Nephron progenitor cell (in vitro differentiated cells): ENCODE measurements at places on chromosomes 12 and 14.

DNA sequence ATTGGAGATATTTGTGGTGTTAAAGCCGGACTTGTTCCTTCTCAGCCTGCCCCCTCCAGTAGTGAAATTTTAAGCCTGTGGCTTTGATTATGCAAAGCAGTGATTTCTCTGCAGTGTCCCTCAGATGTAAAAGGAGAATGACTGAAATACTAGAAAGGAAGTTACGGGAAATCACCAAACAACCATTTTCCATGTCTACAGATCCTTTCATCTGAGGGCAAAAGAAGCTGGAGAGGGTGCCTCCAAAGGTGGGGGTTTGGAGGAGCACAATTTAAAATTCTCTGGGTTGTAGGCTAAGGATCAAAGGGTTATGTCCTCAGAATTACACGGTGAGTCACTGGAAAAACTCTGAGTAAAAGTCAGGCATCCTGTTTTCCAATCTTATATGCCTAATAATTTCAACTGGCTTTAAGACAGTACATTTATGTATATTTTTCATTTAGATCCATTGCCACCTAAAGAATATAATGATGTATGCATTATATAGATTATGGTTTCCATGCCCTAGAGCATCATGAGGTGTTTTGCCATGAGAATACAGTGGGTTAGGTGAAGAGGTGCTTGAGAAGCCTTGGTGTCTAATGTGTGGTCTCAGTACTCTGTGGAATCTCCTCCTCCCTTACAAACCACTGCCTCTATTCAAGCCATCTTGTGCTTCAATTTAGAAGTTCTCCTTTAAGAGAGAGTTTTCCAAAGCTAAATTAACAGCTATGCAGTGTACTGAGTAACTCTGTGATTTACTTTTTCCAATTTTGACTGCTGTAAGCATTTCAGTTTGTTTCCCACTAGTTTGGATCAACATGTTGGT lies 362.1 kb downstream of the RAD51B start:
- DNase-seq: no peak
- peak overlapping the region; percentile 72 for H3K27ac ChIP-seq
- no peak overlapping the region for H3K4me3 ChIP-seq
- peaks cover 20% of the 10 kb centered on the region for H3K36me3 ChIP-seq
- H3K27me3 ChIP-seq: no peaks in the 10 kb centered on the region

DNA sequence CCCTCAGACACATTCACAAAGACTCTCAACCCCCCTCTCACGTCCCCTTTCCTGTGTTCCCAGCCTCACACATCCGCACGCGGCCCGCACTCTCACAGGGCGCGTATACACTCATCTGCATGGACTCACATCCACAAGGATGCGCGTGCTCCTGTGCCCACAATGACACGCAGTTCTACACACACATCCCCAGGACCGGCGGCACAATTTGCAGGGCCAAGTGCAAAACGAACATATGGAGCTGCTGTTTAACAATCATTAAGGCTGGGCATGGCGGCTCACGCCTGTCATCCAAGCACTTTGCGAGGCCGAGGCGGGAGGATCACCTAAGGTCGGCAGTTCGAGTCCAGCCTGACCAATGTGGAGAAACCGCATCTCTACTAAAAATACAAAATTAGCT lies 36.4 kb upstream of the EML1 start:
- H3K4me3 ChIP-seq: no peak overlapping the region
- no peaks in the 10 kb centered on the region for H3K36me3 ChIP-seq
- peak overlapping the region; percentile 72 for H3K27ac ChIP-seq
- no peak for DNase-seq
- peaks cover 12% of the 10 kb centered on the region for H3K27me3 ChIP-seq
- peaks cover 56% of the 10 kb centered on the region for H3K4me1 ChIP-seq

GRCh38 chr14:95763875-95764274 lies 50.0 kb upstream of the TCL1A start:
- H3K4me1 ChIP-seq: peaks cover 9% of the 10 kb centered on the region
- no peaks in the 10 kb centered on the region for H3K36me3 ChIP-seq

DNA sequence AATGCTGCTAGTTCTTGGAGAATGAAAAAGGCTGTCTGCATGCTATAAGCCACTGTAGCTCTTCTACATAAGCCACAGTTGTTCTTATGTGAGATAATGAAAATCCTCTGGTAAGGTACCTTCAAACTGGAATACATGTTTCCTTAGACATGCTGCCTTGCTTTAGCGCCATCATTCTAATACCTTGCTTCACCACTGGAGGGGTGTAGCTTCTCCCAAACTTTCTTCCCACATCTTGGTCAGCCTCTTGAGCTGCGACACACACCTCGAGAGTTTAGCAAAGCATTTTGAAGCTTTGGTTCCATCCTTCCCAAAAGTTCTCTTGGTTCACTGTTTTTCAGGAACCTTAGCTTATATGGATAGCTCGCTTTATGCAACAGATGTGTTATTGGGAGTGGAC lies 69.5 kb downstream of the NKX2-1 start:
- H3K27ac ChIP-seq: no peak overlapping the region
- no peak for DNase-seq
- H3K4me1 ChIP-seq: peaks cover 66% of the 10 kb centered on the region
- H3K27me3 ChIP-seq: peaks cover 32% of the 10 kb centered on the region

GRCh38 chr12:67634303-67634761 lies 14.2 kb upstream of the DYRK2 start:
- DNase-seq: no peak
- H3K4me1 ChIP-seq: peaks cover 57% of the 10 kb centered on the region
- H3K27me3 ChIP-seq: peaks cover 9% of the 10 kb centered on the region
- H3K4me3 ChIP-seq: no peak overlapping the region
- no peaks in the 10 kb centered on the region for H3K36me3 ChIP-seq
- no peak overlapping the region for H3K27ac ChIP-seq

DNA sequence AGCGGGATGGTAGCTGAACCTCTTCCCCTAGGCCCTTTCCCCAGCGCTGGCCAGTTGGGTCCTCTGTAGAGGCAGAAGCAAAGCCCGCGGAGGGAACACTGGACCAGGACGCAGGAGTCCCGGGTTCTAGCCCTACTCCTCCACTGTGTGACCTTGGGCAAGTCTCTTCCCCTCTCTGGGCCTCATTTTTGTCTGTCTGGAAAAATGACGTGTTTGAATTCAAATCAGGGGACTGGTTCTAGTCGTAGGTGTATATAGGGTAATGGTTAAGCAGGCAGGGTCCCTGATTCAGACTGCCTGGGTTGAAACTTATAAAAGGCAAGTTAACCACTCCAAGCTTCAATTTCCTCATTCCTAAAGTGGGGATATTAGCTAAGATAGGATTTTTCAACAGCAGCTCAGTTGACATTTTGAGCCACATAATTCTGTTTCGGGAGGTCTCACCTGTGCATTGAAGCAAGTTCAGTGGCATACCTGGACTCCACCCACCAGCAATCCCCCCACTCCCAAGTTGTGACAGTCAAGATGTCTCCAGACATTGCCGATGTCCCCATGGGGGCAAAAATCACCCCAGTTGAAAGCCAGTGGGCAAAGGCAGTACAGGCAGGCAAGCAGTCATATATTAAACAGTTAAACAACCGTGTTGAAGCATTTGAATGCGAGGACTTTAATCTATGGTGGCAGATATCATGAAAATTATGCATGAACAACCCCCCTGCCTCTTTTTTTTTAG lies 899 bp downstream of the TPCN1 start:
- no peak for DNase-seq
- H3K4me3 ChIP-seq: peak overlapping the region; percentile 86
- peaks cover under 1% of the 10 kb centered on the region for H3K27me3 ChIP-seq
- H3K4me1 ChIP-seq: peaks cover 43% of the 10 kb centered on the region

DNA sequence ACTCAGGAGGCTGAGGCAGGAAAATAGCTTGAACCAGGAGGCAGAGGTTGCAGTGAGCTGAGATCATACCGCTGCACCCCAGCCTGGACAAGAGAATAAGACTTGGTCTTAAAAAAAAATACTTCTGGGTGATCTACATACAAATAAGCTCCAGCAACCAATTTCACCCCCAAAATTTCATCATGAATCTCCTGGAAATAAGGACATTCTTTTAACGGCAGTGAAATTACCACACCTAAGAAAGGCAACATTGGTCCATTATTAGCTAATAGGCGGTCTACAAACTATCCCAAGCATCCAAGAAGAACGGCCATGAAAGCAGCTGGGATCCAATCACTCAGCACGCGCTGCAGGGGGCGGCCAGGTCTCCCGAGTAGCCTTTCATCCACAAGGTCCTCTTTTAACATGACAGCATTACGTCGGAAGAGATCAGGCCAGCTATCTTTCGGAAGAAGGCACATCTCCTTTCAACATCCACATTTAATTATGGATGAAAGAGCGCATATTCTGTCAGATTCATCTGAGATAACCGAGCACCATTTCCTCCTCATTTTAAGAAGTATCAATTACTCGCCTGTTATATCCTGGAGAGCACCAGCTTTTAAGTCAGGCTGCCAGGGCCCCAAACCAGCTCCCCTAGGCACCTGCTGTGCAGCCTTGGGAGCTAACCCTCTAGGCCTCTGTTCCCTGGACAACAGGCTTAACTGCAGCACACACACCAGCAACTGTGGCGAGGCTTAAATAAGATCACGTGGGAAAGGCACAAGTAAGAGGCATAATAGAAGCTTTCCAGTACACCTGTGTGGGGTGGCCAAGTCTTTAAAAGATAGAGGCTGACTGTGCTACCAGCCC lies 4.2 kb downstream of the SLC15A4 start:
- peaks cover 43% of the 10 kb centered on the region for H3K4me1 ChIP-seq
- H3K36me3 ChIP-seq: peaks cover 32% of the 10 kb centered on the region
- no peak overlapping the region for H3K4me3 ChIP-seq
- H3K27ac ChIP-seq: no peak overlapping the region
- no peak for DNase-seq

DNA sequence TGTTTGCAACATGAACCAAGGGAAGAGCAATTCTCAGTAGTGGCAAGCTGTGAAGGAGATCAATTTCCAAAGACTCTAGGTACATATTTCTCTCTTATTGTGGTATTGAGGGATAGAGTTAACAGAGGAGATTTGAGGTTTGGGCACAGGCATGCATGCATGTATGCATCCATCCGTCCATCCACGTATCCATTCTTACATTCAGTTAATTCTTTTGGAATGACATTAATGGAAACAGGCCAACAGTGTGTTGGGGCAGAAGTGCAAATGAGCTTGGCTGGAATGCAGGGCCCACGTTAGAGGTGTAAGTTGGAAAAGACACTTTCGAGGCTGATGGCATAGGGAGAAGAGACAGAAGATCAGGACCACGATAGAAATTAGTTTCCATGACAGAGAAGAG lies 216.9 kb upstream of the PELI2 start:
- H3K4me3 ChIP-seq: no peak overlapping the region
- no peak for DNase-seq
- H3K27ac ChIP-seq: no peak overlapping the region
- H3K4me1 ChIP-seq: peaks cover 10% of the 10 kb centered on the region
- H3K27me3 ChIP-seq: no peaks in the 10 kb centered on the region

DNA sequence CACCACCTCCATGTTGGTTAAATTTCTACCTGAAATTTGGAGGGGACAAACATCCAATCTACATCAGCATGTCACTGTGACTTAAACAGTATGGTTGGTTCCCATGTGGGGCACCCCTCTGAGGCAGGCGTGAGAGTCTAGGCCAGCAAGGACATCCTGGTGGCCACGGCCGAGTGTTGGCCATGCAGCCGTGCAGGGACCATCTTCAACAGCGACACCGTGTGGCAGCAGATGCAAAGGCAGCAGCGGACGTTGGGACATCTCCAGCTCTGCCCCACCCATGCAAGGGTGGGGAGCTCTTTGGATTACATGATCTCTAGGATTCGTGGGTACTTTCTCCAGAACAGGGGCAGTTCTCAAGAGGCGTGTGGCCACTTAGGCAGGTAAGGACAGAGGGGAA lies 49.8 kb downstream of the NOC4L start:
- peaks cover 50% of the 10 kb centered on the region for H3K27me3 ChIP-seq
- no peak overlapping the region for H3K27ac ChIP-seq
- H3K36me3 ChIP-seq: peaks cover 4% of the 10 kb centered on the region
- H3K4me3 ChIP-seq: no peak overlapping the region
- H3K4me1 ChIP-seq: peaks cover 24% of the 10 kb centered on the region

DNA sequence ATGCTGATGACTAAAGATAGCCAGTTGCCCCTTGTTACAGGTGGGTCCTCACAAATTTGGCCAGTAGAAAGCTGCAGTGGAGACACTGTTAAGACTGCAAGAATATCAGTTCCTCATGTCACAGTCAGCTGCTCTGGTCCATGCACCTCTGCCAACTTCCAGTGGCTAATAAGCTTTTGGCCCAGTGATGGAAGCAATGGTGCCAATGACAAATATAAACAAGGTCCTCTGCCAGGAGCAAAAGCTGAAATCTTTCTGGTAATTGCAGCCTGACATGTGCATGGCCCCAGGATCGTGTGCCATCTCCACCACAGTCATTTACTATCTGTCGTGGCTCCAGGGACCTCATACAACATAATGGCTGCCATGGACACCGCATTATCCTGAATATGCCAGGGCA lies 85.4 kb upstream of the TMEM260 start:
- DNase-seq: no peak
- H3K36me3 ChIP-seq: no peaks in the 10 kb centered on the region
- no peaks in the 10 kb centered on the region for H3K27me3 ChIP-seq
- peaks cover 11% of the 10 kb centered on the region for H3K4me1 ChIP-seq
- no peak overlapping the region for H3K27ac ChIP-seq

DNA sequence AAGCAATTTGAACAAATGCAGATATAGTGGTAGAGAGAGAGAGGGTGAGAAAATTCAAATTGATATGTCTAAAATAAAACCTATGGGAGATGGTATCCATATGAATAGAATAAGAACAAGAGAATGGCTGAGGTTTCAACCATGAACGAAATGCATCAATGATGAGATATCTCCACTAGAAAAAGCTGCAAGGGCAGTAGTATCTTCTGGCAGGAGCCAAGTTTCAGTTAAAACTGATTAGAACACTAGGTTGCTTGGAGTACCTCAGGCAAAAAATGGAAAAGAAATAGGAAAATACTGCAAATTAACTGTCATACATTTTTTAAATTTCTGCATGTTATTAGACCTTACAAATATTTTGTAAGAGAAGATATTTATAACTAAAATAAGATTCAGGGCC lies 151.3 kb downstream of the ANKS1B start:
- H3K27me3 ChIP-seq: no peaks in the 10 kb centered on the region
- no peaks in the 10 kb centered on the region for H3K36me3 ChIP-seq
- no peak for DNase-seq

DNA sequence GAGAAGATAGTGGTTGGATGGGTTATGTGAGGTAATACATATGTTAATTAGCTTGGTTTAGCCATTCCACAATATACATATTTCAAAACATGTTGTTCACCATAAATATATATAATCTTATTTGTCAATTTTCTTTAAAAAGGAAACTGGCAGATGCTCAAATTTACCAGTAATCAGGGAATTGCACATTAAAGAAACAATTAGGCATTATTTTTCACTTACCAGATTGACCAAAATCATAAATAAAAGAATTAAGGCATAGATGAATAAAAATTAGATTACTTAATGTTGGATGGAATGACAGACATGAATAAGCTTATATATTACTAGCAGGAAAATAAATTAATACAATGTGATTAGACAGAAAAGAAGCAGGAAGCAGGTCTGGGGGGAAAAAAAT lies 147.2 kb downstream of the PLEKHA5 start:
- no peak for DNase-seq
- no peak overlapping the region for H3K27ac ChIP-seq
- H3K4me3 ChIP-seq: no peak overlapping the region
- H3K36me3 ChIP-seq: peaks cover 59% of the 10 kb centered on the region
- no peaks in the 10 kb centered on the region for H3K4me1 ChIP-seq
